ENCODE measurements at places on chromosomes 7 and 10.

GRCh38 chr10:20624642-20625041, 272.5 kb downstream of the NEBL start:
- peak; percentile 2 for DNase-seq

GRCh38 chr10:76649723-76650127, 987.9 kb downstream of the KCNMA1 start:
- DNase-seq = peak; percentile 55

DNA sequence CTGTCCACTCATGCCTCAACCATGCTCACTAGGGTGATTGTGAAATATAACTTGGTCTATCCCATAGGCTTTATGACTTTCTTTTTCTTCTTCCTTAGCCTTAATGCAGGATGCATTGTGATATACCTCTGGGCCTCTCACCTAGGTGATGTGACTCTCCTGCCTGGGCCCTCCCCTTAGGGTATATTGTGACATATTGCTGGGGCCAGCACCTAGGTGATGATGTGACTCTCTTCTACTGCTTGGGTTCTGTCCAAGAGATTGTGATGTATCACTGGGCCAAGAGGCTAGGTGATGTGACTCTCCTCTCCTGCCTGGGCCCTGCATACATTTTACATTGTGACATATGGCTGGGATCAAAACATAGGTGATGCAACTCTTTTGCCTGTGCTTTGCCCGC, 14.7 kb upstream of the ZNF107 start:
- DNase-seq = no peak

DNA sequence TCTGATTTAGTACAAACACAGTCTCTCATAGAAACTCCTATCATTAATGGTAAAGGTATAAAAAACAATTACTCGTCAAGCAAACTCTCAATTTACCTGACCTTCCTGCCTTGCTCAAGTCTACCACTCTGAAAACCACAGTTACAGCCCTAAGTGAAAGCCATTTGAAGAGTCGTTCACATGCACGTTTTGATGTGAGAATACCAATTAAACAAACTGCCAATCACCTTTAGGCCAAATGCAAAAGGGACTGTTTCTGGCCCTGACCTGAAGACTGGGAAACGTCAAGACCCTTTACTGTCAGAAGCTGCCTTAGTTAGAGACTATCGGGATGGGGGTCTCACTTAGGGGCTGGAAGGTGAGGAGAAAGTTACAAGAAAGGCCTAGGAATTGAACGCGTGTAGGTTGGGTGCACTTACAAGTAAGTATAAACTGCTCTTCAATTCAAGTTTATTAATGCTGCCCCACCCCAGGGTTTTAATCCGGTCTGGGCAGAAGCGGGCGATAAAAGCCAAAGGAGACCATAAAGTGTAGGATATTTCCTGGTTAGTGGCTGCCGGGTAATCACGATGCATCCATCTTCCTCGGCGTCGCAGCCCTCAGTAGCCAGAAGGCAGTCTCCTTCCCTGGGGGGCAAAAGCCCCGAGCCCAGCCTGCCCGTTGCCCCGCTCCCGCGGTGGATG, 935 bp downstream of the TM9SF3 start:
- no peak for DNase-seq

- DNase-seq = no peak
Measured at GRCh38 chr7:50405221-50405620, 44.9 kb downstream of the FIGNL1 start.

DNA sequence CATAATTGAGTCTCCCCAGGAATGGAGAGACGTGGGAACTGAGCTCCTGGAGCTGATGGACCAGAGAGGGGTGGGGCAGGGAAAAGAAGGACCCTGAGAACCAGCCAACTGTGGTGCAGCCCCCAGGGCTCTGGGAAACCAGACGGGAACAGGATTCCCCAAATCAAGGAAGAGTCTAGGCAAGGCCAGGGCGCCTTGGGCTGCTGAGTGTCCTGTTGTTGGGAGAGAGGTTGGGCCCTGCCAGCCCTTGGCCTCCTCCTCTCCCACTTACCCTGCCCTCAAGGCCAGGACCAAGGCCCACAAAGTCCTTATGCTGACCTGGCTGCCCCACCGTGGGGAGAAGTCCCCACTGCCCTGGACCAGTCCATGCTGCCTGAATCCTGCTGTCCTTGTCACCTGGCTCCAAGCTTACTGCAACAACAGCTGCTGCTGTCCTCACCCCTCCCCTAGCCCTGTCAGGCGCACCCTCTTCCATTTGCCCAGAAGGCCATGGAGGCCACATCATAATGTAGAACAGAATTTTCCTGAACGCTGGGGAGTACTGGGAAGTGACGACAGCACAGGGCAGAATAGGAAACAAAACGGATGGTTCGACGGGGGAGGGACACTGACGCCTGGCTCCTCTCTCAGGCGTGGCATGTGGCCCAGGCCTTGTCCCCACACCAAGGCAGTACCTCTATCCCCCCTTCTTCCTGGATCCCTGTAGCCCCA, 132.9 kb upstream of the ZMIZ1 start:
- no peak for DNase-seq

DNA sequence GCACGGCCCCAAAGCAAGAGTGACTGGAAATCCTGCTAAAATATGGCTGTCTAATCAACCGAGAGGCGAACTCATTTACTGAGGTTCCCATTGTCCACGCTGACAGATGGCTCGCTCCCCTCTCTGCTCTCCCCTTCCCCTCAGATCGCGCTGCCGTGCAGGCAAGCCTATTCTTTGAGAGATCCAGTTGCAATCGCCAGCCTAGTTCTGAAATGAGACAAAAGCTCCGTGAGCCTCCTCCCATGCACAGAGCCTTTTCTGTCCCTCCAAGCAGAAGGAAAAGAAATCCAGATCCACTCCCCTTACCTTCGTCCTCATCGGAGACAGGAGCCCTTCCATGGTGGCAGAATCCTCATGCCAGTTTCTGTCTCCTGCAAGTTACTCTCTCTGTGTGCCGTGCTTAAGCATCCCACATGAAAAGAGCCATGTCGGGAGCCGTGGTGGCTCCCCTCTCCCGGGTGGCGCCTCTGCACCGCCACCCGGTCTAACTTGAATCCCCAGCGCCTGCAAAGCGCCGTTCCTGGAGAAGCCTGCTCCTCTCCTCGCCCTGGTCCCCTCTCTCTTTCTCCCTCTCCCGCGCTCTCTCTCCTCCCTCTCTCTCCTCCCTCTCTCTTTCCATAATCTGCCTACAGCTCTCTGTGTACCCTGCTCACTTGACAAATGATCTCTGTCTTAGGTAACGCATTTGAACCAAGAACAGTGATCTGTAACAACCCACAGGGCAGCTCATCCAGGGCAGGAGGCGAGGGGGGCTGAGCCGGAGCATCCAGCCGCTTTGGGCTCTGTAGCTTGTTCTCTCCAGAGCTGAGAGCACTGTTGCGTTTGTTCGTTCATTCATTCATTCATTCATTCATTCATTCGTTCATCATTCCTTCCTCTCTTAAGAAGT, 156.8 kb downstream of the FRMD4A start:
- DNase-seq = no peak

DNA sequence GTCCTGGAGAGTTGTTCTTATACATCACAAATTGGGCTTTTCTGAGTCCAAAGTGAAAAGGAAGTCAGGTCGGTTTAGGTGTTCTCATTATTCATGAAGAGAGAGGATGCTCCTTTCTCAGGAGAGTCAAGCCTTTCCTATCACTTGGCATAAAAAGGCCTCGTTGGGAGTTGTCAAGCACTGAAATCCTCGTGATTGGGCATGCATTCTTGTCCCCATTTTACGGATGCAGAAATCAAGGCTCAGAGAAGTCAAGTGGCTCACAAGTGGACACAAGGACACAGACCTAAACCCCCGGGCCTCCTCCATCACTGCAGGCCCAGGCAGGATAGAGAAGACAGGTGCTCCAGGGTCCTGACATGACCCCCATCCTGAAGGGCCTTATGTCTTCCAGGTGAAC, 8.5 kb downstream of the RBP3 start:
- no peak for DNase-seq

- DNase-seq = no peak
Measured at GRCh38 chr10:82914655-82915136, 1039.7 kb downstream of the NRG3 start.

GRCh38 chr10:48818861-48819520, 120.6 kb downstream of the LRRC18 start:
- DNase-seq = no peak

DNA sequence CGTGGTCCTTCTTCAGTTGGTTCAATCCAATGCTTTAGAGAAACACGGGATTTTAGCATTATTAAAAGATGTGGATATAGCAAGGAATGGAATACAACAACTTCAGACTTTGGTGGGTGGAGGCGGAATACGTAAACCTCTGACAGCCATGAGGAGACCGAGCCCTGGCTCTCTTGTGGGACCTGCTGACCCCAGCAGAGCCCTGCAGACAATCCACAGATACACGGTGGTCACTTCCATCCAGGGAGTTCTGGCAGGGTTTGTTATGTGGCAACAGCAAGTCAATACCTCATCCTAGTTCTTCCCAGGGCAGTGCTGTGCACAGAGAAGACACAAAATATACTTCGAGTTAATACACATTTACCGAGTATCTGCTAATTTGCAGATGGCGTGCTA, 118.5 kb upstream of the DIP2C start:
- no peak for DNase-seq

DNA sequence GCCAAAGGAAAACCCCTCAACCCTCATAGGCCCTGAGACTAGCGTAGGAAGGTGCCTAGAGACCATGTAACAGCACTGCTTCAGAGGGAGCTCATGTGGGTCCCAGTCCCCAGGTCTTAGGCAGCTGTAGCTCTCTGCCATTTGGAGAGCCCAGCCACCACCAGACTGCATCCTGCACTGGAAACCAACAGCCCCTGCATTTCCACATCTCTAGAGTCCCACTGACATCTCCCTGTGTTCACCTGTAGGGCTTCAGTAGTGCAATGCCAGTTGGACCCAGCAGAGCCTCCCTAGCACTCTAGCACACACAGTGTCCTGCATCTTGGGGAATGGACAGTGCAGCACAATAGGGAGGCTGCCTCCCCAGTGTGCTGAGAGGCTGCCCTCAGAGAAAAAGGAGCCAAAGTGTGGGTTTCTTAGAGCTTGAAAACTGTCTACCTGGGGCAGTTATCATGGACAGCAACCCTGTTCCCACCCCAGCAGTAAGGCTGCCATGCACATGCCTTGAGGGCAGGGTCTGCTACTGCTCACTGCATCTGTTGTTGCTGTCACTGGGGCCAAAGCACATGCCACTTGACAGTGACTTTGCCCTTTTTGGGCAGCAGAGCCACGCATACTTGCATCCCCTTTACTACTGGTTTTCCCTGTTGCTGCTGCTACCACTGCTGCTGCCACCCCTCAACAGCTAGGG, 46.7 kb upstream of the ANTXRL start:
- DNase-seq = no peak

- DNase-seq = no peak
Measured at GRCh38 chr10:78614267-78614666, 454.5 kb upstream of the ZMIZ1 start.

- no peak for DNase-seq
Measured at GRCh38 chr10:107440741-107441140, 276.2 kb upstream of the SORCS1 start.

- DNase-seq = no peak
Measured at GRCh38 chr10:130338636-130339024, 202.4 kb downstream of the GLRX3 start.

DNA sequence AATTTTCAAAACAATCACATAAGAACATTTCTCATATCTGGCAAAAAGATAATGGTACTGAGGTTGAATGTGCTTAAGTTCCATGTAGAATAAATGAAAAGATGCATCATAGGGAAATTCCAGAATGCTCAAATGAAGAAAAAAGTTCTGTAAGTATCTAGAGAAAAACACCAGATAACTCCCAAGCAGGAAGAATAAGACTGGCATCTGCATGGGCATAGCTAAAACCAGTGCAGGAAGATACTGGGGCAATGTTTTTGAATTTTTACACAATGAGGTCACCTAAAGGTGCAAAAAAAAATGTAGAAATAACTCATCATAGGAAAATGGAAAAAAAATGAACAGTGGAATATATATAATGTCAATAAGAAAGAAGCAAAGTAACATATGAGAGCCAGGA, 275.2 kb downstream of the BAMBI start:
- no peak for DNase-seq

DNA sequence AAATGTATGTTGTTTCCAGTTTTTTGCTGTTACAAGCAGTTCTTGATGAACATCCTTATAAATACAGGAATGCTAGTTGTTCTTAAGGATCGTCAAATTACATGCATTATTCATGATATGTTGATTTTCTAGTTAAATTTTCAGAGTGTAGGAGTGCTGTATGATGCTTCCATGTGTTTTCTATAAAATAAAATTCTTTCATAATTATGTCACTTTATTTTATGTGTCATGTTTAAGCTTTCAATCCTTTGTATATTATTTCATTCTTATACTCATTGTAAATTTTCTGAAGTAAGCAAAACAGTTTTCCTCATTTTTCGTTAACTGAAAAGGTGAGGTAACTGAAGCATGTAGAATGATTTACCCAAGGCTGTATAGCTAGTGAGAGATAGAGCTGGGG, 16.8 kb upstream of the MYPN start:
- DNase-seq = peak; percentile 47

- no peak for DNase-seq
Measured at GRCh38 chr10:81040940-81041339, 503.2 kb downstream of the SH2D4B start.

- no peak for DNase-seq
Measured at GRCh38 chr10:124587811-124588211, 126.2 kb downstream of the LHPP start.

DNA sequence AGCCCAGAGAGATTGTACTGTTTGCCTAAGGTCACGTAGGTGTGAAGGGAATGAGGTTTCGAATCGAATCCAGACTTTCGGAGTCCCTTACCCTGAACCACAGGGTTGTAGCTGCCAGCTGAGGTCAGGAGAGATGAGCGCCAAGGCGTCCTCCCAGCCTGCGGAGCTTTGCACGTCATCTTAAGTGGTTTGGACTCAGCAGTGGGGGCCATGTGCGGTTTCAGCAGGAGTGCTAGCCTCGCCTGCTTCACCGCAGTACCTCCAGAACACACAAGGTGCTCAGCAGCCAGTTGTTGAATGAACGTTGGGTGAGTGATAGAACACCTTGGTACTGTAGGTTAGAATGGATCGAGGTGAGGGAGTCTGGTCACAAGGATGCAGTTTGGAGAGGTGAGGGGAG, 74.9 kb upstream of the PPIF start:
- no peak for DNase-seq

GRCh38 chr10:58400609-58401008, 15.4 kb downstream of the TFAM start:
- DNase-seq = no peak

DNA sequence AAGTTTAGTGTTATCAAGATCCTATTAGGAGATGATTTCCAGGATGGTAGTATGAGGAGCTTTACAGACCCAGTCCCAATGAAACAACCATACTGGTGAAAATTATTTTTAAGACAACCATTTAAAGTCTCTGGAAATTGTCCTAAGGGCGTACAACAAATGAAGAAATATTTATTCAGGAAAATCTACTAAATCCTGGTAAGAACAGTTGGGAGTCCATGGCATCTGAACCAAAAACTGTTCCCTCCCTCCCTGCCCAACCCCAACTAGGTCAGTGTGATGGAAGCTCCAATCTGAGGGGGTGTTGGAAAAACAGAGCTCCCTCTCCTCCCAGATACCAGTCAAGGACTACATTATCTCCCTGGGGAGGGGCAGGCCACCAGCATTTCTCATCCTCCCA, 74.7 kb upstream of the MKLN1 start:
- DNase-seq = no peak

Data from fibroblast of skin of left biceps (primary cell).